ENCODE measurements at places on chromosomes 2 and 18.

GRCh38 chr2:169713331-169713730 lies 19.1 kb downstream of the PHOSPHO2 start:
- DNase-seq, result no peak

GRCh38 chr18:9575558-9575957 lies 38.8 kb downstream of the PPP4R1 start:
- no peak for DNase-seq

DNA sequence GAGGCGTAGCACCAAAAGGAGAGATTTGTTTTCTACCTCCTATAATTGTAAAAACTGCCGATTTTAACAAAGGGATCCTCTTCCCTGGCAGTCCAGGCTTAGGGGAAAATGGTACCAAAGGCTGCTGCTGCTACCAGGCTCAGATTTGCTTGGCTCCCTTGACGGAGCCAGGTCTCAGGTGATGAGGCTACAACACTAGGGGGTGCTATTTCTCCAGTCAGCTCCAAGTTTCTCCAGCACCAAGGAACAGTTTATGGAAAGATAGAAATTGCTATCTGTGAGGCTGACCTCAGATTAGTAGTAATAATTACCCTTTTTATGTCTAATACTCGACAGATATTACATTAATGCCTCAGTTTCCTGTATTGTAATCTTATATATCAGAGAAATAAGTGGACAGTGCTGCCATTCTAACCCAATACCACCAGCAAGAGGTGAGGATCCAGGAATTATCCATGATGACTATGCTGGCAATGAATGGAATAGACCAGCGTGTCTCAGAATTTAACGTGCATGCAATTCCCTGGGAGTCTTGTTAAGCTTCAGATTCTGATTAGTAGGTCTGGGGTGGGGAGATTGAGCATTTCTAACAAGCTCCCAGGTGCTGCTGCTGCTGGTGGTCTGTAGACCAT lies 111.3 kb downstream of the ESCO1 start:
- DNase-seq, result peak; percentile 27

GRCh38 chr2:165952741-165953211 lies 800 bp downstream of the TTC21B start:
- no peak for DNase-seq

DNA sequence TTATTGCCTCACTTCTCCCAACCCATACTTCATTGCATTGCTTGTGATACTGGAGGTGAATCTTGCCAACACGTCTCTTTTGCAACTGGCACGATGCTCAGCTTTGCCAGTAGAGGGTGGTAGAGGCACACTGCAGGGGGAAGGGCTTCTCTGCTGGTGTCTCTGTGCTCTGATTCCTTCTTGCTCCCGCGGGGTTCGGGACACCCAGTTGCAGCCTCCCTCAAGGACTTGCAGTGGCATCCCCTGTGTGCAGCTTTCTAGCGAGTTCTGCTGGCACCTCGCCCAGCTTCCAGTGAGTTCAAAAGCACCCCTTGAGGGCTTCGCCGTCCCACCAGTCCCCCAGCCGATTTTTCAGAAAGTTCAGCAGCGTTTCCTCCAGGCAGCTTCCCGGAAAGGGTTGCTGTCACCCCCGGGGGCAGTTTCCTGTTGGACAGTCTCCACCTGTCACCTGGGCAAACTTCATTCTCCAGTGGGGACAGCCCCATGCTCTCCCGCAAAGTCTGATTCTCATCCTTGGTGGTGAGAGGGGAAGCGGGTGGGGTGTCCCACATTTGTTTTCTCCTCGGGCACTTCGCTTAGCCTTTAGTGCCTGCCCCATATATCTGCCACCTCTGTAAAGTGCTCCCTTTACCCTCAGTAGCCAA lies 35.4 kb upstream of the EN1 start:
- DNase-seq, result peak; percentile 73

GRCh38 chr2:78928502-78928901 lies 97.0 kb upstream of the REG3G start:
- no peak for DNase-seq

GRCh38 chr2:168930242-168930641 lies 29.2 kb downstream of the G6PC2 start:
- no peak for DNase-seq

DNA sequence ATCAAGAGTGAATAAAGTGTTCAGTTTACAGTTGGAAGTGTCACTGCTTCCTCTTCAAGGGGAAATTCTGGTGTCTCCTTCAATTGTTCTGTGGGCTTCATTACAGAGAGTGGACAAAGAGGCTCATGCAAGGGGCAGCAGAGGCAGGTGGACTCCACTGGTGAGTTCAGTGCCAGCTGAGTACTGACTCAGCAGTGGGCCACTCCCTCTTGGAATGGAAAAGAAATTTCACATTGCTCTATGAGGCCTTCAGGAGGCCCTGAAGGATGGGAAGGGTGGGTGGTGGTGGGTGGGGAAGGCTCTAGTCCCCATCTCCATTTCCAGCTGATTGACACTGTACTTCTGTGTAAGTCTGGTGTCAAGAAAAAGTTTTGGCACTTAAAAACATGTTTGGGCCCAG lies 66.4 kb downstream of the PRELID3A start:
- no peak for DNase-seq

DNA sequence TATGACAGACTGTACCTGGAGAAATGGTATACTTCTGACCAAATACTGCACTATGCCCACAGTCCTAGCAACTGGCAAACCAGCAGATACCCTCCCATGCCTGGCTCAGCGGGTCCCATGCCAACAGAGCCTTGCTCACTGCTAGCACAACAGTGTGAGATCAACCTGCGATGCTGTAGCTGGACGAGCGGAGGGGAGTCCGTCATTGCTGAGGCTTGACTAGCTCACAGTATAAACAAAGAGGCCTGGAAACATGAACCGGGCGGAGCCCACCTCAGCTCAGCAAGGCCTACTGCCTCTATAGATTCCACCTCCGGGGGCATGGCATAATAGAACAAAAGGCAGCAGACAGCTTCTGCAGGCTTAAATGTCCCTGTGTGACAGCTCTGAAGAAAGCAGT lies 93.2 kb upstream of the CAB39 start:
- DNase-seq, result no peak

DNA sequence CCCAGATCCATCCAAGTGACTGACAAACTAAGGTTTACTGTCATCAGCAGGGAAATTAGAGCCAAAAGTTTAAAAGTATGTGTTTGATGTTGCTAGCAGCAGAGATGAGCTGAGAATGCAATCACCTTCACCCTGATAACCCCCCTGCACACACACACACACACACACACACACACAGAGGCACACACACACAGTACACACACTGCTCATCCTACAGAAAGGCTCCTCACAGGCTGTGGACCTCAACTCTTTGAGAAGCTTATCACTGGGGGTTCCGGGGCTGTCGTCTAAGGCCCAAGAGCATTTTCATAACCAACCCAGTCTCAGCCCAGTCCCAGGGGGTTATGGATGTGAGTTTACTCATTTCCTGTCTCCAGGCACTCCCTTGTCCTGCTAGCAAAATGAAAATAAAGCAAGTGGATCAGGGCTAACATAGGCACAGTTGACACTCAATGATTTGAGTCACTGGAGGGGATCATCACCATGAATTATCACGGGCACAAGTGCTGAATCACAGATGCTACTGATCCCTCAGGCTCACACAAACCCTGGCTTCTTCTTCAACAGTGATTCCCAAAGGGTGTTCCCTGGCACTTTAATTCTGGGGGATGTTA lies 76.6 kb downstream of the ALK start:
- DNase-seq, result no peak

- DNase-seq, result peak; percentile 77
Measured at GRCh38 chr2:222690564-222691200, 19.2 kb downstream of the MOGAT1 start.

DNA sequence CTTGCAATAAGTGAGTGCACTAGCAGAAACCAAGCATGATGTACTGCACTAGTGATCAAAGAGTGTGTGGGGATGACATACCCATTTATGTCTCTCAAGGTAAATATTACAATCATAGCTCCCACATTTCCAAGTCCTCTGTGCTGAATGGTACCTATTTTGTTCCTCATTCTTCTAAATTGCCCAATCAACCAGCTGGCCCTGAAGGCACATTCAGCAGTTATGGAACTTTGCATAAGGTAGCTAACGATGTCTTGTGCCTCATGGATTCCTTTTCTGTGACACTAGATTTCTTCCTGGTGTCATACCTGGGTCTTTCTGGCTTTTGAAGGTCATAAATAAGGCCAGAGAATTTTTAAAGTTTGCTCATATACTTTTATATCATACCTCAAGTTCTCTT lies 963.0 kb downstream of the SLC4A3 start:
- no peak for DNase-seq

DNA sequence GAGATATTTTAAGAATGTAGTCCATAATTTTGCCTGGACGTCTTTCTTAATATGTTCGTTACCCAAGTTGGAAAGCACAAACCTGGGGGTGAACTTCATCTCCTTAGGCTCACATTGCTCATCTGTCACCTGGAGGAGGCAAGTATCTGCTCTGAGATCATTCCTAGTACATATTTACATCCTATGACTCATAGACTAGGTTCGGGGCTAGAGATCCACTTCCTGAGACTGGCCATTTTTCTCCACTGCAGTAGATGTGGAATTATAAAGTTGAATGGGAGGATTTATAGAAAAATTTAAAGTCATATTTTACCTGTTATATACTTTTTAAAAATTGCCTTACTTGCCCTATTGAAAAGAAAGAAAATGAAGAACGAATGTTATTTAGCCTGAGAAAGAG lies 77.5 kb upstream of the PROKR1 start:
- no peak for DNase-seq

- DNase-seq, result no peak
Measured at GRCh38 chr2:144683107-144683753, 163.3 kb upstream of the ZEB2 start.

GRCh38 chr2:239876271-239876947 lies 148.7 kb downstream of the NDUFA10 start:
- no peak for DNase-seq

DNA sequence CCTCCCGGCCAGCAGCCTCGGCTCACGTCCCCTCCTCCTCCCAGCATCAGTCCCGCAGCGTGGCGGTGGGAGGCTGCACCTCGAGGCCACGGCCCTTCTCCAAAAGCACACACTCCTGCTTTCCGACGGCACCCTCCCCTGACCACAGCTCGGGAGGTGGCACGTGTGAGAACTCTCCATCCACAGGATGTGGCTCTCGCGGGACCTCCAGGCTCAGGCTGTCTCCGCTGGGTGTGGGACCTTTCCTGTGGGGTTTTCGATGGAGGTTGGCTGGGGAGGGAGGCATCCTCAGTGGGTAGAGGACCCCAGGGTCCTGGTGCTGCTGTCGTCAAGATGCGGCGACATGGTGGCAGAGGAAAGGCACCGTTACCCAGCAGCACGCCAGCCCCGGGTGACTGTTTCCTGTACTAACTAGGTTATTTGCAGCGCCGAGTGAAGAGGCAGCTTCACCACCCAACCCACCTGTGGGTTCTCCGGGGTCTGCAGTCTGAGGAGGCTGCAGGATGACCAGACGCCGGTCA lies 42.8 kb upstream of the KCNG2 start:
- DNase-seq, result no peak

DNA sequence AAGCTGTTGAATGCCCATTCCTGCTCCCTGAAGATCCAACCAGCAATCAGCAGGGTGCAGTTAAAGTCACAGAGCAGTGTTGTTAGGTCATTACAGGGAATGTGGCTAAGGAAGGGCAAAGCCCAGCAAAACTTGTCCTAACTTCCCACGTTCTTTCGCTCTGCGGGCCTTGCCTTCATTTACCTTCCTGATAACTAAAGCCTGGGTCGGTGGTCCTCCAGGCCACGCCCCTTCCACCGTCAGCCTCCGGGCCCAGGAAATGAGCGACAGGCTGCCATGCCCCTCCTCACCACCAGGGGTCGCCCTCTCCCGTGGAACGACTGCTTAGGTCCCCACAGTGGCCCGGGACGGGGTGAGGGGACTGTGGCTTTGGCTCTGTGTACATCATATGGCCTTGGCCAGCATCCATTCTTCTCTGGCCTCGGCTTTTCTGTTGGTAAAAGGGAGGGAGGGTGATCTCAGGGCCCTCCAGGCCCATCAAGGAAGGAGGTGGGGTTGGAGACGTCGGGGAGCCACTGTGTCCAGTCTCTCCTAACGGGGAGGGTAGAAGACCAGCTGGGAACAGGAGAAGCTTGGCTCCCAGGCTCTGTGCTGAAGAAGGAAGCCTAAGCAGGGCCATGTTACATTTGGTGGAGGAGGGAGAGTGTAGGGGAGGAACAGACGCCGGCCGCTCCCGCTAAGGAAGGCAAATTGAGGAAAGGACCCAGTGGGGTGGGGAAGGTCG lies 2.2 kb downstream of the SH2D6 start:
- peak; percentile 92 for DNase-seq

- DNase-seq, result no peak
Measured at GRCh38 chr2:42051543-42052235, 3.9 kb downstream of the PKDCC start.

DNA sequence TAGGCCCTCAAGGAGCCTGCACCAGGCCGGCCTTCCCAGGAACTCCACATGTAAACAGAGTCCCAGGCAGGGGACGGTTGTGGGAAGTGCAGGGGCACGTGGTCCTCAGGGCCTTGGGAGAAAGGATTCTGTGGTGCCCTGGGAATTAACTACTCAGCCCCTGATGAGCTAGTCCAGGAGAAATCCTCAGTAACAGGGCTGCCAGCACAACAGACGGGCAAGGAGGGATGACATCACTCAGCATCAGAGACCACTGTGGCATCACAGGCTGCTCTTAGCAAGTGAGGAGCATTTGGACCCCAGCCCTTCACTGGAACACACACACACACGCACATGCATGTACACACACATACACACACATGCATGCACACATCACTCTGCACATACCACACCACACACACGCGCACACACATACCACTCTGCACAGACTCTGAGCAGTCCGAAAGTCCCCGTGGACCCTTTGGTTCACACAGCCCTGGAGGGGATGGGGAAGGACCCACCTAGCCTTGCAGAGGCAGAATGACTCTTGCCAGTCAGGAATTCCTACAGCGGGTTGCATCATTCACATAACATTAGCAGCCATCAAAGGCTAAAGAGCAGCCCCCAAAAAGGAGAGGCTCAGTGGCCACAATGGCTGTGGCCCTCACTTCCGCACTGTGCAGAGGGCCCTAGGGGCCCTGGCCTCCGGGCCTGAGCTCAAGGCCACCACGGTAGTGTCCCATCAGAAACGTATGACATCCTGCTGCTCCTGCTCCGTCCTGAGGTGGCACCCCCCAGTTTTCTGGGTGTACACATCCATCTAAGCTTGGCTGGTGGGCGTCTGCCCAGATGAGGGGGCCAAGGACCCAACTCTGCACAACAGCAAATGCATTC lies 1.9 kb upstream of the NMUR1 start:
- DNase-seq, result no peak

DNA sequence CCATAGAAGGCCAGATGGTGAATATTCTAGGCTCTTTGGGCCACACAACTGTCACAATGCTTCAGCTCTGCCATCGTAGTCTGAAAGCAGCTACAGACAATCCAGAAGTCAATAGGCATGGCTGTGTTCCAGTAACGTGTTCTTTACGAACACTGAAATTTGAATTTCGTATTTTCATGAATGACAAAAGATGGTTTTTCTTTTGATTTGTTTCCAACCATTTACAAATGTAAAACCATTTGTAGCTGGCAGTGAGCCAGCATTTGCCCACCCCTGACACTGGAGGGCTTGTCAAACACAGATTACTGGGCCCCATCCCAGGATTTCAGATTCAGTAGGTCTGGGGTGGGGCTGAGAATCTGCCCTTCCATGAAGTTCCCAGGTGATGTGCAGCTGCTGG lies 83.0 kb upstream of the ATG16L1 start:
- no peak for DNase-seq

Data from CD4-positive, alpha-beta T cell treated with Interleukin-17A for 4 hours (primary cell).